Daoy (cell line): ENCODE measurements at places on chromosomes 12 and 14.

- DNase-seq = no peak
Observed at GRCh38 chr12:10207136-10207535, 5.5 kb upstream of the GABARAPL1 start.

DNA sequence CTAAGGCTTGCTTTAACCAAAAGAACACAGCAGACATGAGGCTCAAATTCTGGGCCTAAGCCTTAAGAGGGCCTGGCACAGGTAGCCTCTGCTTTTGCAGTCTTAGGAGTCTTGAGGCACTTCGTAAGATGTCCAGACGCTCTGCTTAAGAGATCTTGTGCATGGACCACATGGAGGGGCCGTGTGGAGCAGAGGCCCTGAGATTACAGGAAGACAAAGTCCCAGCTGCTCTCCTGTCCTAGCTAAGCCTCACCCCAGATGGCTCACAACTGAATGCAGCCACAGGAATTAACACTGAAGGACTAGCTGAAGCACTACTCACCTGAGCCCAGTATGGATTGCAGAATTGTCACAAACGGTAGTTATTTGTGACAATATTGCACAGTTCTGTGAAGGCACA is 446.0 kb downstream of the PDZRN4 start:
- no peak for DNase-seq

DNA sequence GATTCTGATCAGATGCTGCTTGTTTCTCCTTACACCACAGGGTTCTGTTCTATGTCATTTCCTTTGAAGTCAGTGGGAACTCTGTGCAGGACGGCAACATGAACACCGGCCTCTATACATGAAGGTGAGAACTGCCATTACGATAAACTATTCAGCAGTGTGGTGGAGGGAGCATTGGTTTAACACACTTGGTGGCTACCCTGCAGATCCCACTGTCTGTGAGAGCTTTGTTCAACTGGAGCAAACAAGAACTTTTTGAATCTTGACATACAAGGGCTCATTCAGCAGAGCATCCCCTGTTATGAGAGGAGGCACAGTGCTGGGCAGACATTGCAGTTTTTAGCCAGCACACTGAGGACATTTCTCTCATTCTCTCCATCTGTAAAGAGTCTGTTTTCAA is 10.7 kb upstream of the FRS2 start:
- DNase-seq = no peak

DNA sequence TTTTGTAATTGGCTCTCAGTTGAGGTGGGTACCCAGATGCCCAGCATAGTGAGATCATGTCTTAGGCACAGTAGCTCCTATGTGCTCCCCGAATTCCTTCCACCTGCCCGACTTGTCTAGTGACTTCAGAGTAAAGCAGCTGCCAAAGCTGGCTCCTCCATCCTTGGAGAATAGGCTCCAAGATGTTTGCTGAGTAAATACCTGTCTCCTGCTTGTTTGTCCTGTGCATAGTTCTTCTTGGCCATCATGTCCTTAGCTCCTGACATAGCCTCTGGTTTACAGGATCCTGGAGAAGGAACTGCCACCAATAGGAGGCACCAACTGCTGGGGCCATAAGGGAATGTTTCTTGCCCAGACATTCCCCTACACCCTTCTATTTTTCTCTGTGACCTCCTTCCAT is 52.6 kb upstream of the CISTR start:
- peak; percentile 30 for DNase-seq

DNA sequence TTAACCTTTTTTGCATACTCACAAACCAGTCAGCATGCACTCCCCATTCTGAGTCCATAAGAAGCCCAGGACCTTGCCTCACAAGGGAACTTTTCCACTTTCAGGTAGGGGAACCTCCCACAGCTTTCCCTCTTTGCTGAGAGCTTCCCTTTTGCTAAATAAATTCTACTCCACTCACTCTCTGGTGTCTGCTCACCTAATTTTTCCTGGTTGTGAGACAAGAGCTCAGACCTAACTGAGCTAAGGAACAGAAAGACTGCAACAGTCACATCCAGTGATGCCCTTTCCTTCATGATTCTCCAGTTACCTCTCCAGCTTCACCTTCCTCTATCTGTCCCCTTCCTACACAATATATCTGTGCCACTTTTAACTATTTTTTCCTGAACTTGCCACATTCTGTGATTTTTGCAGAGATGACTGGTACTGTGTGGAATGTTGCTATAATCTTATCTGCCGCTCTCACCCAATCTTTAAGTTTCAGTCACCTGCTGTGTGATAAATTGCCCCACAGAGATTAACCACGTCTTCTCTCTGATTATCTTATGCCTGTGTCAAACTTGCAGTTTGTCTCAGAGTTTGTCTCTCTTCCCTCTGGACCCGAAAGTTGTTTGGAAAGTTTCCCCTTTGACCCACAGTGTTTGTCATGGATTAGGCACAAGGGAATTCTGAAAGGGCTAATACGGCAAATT is 737.1 kb upstream of the FLRT2 start:
- DNase-seq = no peak

- peak; percentile 28 for DNase-seq
Observed at GRCh38 chr14:85535991-85536832, 6.3 kb downstream of the FLRT2 start.

- DNase-seq = no peak
Observed at GRCh38 chr12:64480148-64480547, 28.2 kb downstream of the TBK1 start.

GRCh38 chr12:26633591-26634210 is 199.3 kb downstream of the ITPR2 start:
- DNase-seq = peak; percentile 76

DNA sequence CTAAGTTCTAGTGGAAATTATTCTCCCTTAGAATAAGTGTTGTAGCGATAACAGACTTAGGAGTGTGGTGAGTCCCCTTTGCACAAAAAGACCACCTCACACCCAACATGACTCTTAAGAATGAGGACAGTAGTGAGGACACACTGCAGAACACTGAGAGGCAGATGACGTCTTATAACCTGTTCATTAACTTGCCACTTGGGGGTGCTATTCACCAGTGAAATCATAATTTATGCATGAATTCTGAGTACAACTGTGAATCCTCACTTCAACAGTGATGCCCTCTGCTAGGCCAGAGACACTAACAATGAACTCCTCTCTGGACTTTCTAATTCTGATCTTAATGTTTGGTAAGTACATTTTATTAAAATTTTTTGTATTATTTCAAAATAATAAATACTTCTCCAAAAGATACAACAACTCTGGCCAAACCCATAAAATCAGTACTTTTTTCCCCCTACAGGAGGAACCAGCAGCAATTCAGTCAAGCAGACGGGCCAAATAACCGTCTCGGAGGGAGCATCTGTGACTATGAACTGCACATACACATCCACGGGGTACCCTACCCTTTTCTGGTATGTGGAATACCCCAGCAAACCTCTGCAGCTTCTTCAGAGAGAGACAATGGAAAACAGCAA is 274.7 kb downstream of the DAD1 start:
- DNase-seq = peak; percentile 55

DNA sequence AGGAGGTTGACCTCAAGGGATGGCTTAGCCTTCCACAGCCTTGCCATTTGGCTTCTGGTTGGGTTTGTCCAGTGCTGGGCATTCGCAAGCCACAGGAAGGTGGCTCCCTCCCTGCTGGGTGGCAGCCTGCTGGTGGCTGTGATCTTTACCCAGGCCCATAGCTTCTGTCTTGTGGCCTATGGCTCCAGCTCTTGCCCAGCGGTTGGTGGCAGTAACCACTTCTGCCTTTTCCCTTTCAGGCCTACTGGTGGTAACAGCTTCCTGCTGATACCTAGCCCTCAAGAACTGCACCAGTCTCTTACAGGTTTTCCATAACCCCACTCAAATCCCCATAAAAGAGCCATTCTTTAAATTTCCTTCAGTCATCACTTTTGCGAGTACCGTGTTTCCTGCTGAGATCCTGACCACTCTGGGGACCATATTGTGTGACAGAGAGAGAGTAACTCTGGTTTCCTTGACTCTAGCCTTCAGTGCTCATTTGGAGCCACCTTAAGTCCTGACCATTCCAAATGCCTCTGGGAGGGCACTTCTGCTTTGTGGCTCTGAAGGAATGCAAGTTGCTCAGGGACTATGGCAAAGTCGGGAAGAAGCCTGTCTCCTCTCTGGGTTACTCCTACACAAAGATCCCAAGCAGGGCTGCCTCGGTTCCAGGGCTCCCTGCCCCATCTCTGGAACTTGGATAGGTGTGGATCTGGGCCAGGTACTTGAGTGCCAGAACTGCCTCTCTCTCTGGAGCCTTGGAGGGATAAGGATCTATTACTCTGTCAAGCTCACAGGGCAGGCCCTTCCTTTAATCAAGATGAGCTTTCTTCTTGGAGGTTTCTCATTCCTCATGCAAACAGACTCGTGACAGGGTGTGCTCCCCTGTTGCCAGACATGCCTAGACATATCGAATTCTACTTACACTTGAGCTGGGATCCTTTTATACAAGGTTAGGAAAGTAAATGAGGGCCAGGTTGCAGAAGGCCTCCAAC is 2.9 kb upstream of the NYNRIN start:
- DNase-seq = no peak

DNA sequence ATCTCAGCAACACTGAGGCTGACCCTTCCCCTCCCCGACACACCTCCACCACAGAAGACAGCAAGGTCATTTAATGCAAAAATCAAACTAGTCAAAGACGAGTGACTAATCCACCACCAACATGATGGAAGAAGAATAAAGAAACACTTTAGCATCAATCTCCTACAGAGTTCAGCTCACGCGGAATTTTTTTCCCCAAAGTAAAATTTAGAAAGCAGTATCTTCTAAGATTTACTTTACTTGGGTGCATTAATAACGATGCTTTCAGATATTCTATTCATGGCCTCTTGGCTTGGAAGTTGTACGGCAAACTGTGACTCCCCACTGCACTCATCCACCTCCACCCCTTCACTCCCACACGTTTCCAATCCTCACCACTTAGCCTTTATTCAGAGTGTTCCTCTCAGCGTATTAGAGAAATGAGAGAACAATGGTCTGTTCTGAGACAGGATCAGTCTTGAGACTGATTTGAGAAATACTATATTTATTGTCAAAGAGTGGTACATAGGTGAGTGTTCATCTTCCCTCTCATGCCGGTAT is 1.9 kb downstream of the EGLN3 start:
- DNase-seq = no peak

GRCh38 chr12:3010214-3010930 is 51.2 kb downstream of the TEAD4 start:
- DNase-seq = no peak

DNA sequence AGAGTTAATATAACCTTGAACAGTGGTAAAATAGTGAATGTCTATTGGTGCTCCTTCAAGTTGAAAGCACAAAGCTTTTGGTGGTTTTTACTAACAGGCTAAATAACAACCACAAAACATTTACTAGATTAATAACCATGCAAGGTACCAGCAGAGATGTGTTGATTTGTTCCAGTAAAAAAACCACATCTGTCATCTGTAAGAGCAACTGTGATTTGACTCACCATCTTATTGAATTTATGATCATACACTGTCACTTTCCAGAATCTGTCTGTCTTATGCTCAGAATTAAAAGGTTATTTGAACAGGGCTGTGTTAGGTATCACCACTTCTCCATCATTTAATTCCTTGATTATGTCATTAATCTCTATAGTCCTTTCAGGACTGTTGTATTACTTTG is 107.0 kb upstream of the PTHLH start:
- DNase-seq = no peak

GRCh38 chr12:106893451-106893850 is 62.3 kb upstream of the TMEM263 start:
- DNase-seq = no peak

GRCh38 chr14:67996235-67996634 is 176.7 kb downstream of the RAD51B start:
- no peak for DNase-seq

- no peak for DNase-seq
Observed at GRCh38 chr14:103271189-103271588, 62.8 kb upstream of the EIF5 start.

DNA sequence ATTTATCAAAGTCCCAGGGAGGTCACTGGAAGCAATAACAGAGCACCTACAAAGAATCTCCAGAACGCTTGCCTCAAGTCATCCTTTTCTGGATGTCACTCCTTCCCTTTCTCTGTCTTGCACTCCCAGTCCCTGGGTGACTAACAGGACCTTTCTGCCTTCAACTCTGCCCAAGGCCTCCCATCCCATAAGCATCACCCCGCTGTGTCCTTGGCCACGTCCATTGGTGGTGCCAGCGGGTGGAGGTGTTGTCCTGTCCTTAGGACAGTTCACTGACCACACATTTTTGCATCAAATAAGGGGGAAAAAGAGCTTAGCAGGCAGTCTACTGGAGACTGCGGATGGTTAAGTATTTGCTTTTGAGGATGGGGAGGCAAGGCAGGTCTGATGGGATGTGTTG is 23.6 kb upstream of the PLEK2 start:
- DNase-seq = no peak

GRCh38 chr14:105474483-105475268 is at the start of gene CRIP2:
Gene CRIP2, plus strand, starts transcription at chr14:105474821. Its CDS starts 42 bp downstream, at chr14:105474863.
- DNase-seq = peak; percentile 75

DNA sequence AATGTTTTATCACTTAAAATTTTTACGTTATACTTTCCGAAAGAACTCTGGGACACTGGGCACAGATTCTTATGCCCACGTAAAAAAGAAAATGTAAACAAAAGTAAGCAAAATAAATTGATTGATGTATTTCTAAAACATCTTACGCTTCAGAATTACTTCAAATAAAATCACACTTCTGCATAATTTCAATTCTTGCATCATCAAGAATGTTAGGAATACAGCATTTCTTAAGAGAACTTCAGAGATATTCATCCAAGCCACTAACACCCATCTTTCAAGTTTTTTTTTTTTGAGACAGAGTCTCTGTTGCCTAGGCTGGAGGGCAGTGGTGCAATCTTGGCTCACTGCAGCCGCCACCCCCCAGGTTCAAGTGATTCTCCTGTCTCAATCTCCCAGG is 180.6 kb downstream of the MED13L start:
- DNase-seq = no peak

DNA sequence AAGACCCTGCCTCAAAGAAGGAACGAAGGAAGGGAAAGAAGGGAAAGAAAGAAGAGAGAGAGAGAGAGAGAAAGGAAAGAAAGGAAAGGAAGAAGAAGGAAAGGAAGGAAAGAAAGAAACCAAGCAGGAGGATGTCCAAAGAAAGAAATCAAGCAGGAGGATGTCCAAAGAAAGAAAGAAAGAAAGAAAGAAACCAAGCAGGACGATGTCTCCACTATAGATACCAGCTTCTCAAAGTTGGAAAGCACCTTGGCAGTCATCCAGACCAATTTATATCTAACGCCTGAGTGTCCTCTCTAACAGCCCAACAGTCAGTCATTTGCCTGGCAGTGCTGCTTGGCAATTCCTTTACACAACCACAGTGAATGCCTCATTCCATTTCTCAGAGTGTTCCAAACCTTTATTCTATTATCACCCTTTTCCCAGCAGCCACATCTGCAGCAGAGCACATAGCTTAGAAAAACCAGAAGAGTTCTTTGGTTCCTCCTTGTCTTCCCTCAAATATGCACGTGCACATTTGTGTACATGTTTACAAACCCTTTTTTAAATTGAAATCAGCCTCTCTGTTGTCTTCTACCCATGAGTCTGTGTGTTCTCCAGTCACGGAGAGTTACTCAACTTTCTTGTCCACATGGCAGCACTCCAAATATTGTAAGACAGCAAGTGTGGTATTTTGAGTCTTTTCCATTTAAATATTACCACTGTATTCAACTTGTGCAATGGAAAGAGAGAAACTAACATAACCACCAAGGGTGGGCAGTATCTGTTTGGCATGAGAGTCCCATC is 138.4 kb downstream of the STXBP6 start:
- DNase-seq = peak; percentile 34
